Esophagus muscularis mucosa (tissue), 4 donors: ENCODE measurements at places on chromosomes 16 and 17. TPM values are rescaled to one million over a fixed set of nuclear protein-coding genes. Genes with fewer than 3 reads are reported as not detected.

- peak overlapping the region; percentile 100 for H3K27ac ChIP-seq
- H3K27me3 ChIP-seq: no peaks in the 10 kb centered on the region
- H3K4me3 ChIP-seq: peak overlapping the region; percentile 97
- peaks cover 49% of the 10 kb centered on the region for H3K4me1 ChIP-seq
Observed at GRCh38 chr17:44217738-44218343, 1.6 kb downstream of the UBTF start.

GRCh38 chr16:66958857-66959703, 2.0 kb upstream of the CES3 start:
- H3K27me3 ChIP-seq: peaks cover 3% of the 10 kb centered on the region
- H3K36me3 ChIP-seq: no peaks in the 10 kb centered on the region
- DNase-seq: no peak
- no peak overlapping the region for H3K27ac ChIP-seq

- DNase-seq: no peak
- no peak overlapping the region for H3K27ac ChIP-seq
- H3K4me1 ChIP-seq: peaks cover 9% of the 10 kb centered on the region
- no peak overlapping the region for H3K4me3 ChIP-seq
- peaks cover 7% of the 10 kb centered on the region for H3K27me3 ChIP-seq
Observed at GRCh38 chr16:9528511-9529079, 437.2 kb downstream of the HAPSTR1 start.

Gene TAC4
- not detected for total RNA-seq

DNA sequence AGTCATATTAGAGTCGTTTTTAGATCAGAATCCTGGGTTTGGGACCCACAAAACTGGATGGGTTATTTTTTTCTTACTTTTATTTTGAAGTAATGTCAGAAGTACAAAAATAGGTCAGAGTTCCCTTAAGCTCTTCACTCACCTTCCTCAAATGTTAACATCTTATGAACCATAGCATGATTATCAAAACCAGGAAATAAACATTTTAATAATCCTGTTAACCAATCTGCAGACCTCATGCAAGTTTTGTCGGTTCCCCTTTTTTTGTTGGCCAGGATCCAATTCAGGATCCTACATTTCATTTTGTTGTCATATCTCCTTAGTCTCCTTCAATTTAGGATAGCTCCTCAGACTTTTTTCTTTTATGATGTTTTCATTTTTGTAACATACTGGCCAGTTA, 162.0 kb downstream of the CHD9 start:
- no peak overlapping the region for H3K4me3 ChIP-seq
- H3K36me3 ChIP-seq: no peaks in the 10 kb centered on the region
- H3K4me1 ChIP-seq: peaks cover 57% of the 10 kb centered on the region
- no peak for DNase-seq

GRCh38 chr16:11329071-11329491, 16.2 kb upstream of the RMI2 start:
- H3K4me1 ChIP-seq: peaks cover 21% of the 10 kb centered on the region
- H3K36me3 ChIP-seq: no peaks in the 10 kb centered on the region
- no peak overlapping the region for H3K27ac ChIP-seq
- no peak for DNase-seq
- H3K27me3 ChIP-seq: no peaks in the 10 kb centered on the region
- H3K4me3 ChIP-seq: no peak overlapping the region
